ENCODE measurements at places on chromosomes 13 and 19.

- DNase-seq, result no peak
These were observed 114.6 kb upstream of the RNF113B start for GRCh38 chr13:98291658-98292057.

GRCh38 chr13:41823476-41823875, 137.4 kb downstream of the VWA8 start:
- DNase-seq, result no peak

- DNase-seq, result peak; percentile 76
These were observed 11.3 kb downstream of the STAP2 start for GRCh38 chr19:4327252-4327876.

GRCh38 chr13:99311137-99311536, 3.9 kb upstream of the GPR183 start:
- DNase-seq, result no peak

- DNase-seq, result no peak
These were observed 5.8 kb downstream of the SIGLEC6 start for GRCh38 chr19:51525651-51526050.

DNA sequence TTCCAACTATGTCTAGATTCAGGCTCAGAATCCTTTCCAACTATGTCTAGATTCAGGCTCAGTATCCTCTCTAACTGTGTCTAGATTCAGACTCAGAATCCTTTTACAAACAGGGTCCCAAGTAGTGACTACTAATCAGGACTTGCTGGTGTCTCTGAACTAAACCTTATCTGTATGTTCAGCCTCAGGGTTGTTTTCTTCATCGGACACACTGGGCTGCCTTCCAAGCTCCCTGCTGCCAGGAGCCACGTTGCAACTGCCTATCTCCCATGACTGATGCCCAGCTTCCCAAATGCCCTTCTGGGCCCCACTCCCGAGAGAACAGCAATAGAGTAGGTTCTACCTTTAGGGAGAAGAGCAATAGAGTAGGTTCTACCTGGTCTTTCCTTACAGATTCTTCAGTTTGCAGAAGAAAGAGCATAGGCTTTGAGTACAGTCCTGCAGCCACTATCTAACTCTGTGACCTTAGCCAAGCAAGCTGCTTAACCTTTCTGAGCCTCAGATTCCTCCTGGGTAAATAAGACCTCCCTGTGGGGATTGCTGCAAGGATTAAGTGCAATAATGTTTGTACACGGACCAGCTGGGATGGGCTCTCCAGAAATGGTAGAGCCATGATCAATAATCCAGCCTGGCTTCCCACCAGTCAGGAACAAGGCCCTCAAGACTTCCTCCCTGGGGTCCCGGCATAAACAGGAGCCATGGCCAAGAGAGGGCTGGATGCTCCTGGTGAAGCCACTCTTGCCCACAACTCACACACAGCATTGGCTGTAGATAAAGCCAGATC, 61.5 kb downstream of the ZIC5 start:
- no peak for DNase-seq

DNA sequence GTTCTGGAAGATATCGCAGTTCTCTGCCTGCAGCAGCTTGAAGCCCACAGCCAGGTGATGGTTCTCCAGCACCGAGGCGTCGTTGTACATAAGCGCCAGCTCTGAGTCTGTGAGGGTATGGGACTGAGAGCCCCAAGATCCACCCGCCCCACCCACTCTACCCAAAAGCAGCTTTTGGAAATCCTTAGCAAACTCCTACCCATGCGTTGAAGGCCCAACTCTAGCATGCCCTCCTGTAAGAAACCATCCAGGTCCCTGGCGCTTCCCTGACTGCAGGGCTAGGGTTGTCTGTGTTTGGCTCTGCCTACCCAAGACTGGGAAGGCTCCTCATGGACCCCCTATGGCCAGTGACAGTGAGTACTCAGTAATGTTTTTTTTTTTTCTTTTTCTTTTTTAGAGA, 9.4 kb downstream of the PDE4C start:
- DNase-seq, result no peak
